Activated CD4-positive, alpha-beta T cell treated with anti-CD3 and anti-CD28 coated beads for 4 hours (primary cell): ENCODE measurements at places on chromosomes 3 and 15.

DNA sequence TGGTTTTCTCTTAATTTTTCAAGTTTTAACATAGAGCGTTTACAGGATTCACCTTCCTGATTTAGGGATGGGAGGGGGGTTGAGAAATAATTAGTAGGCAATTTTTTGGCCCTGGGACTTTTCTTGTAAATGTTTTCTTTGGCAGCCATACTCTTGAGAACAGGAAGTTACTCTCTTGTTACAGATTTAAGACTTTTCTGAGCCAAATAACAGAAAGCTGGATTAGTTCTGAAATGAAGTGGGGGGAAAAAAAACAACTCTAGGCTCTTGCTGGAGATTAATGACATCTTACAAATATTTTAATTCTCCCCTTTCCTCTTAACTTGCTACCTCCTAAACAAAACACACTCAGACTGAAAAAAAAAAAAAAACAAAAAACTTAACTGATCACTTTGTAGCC, 13.8 kb upstream of the POLR2M start:
- no peak for DNase-seq

GRCh38 chr3:1346386-1346785, 253.6 kb downstream of the CNTN6 start:
- no peak for DNase-seq

DNA sequence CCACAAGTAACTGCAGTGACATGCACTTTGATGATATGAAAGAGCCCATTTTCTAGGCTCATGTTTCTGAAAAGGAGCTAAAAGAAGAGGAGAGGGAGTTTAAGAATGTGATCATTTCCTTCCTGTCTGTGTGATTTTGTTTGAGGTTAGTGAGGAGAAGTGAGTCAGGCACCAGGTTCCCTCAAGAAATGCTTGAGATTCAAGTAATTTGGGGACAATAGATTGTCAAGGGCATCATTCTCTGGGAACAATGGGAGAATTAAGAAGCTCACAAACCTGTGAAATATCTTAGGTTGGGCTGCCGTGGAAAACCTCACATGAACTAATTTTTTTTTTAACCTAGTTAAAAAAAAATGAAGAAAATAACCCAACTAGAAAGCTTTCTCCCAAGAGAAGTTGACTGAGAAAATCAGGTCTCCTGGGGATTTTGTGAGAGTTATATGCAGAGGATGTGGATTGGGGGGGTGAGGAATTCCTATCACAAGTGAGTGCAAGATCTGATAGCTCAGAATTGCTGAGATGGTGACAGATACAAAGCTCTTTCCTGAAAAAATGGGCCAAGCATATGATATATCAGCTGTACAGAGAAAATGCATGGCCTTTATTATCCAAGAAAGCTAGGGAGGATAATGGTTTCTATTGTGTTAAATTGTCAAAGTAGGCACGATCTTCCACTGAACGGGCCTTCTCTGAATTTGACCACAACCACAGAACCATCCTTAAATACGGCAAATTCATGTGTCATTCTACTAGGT, 203.3 kb downstream of the FEZF2 start:
- DNase-seq: no peak

GRCh38 chr3:157116017-157116416, 43.9 kb downstream of the CCNL1 start:
- no peak for DNase-seq

DNA sequence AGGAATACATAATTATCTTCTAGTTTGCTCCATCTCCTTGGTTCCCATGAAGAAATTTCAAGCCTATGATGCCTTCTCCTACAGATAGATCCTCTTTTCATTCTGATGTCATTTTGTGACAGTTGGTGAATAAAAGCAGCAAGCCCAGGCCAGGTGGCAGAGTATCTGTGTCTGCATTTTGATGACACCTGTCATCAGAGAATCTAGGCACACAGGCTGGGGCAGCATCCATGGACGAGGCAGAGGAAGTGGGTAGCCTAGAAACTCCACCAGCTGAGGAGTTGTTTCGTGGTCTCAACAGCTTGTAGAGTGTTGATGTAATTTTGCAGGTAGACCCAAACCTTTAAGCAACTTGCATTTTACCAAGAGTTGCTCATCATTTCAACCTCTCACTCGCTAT, 269.8 kb downstream of the FEZF2 start:
- DNase-seq: no peak

DNA sequence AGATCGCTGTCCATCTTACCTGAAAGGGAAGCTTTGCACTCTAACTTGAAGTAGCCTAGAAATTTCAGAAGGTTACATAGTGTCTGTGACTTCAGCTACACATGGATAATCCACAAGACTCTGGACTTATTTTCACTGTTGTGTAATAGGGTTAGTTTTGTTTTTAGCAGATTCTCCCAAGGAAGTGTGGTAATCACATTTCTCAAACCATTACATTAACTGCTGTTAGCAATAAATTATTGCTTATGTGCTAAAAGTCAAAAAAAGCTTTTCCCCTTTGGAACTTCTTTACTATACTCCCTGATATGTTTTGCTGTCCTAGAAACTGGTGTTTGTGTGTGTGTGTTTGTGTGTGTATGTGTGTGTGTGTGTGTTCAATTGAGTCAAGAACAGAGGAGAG, 351.8 kb upstream of the TPRG1 start:
- DNase-seq: no peak

- no peak for DNase-seq
These were observed 102.0 kb upstream of the NUDT16 start for GRCh38 chr3:131279577-131279976.

DNA sequence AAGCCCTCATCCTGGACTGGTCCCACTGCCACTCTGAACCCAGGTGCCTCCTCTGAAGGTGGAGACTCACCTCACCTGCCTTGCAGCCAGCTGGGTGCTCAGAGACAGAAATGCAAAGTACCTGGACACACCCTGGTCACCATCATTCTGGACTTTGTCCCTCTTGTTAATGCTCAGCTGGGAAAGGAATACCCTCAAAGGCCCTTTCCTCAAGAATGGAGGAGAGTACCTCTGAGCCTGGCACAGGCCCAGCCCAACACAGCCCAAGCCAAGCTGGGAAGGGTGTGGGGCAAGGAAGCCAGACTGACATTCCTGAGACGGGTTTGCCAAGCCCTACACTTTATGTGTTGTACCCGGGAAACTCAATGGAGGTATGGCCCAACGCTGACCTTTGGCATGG, 983 bp upstream of the ALAS1 start:
- DNase-seq: no peak

GRCh38 chr15:65611888-65612615, 1.1 kb upstream of the INTS14 start:
- DNase-seq: no peak

DNA sequence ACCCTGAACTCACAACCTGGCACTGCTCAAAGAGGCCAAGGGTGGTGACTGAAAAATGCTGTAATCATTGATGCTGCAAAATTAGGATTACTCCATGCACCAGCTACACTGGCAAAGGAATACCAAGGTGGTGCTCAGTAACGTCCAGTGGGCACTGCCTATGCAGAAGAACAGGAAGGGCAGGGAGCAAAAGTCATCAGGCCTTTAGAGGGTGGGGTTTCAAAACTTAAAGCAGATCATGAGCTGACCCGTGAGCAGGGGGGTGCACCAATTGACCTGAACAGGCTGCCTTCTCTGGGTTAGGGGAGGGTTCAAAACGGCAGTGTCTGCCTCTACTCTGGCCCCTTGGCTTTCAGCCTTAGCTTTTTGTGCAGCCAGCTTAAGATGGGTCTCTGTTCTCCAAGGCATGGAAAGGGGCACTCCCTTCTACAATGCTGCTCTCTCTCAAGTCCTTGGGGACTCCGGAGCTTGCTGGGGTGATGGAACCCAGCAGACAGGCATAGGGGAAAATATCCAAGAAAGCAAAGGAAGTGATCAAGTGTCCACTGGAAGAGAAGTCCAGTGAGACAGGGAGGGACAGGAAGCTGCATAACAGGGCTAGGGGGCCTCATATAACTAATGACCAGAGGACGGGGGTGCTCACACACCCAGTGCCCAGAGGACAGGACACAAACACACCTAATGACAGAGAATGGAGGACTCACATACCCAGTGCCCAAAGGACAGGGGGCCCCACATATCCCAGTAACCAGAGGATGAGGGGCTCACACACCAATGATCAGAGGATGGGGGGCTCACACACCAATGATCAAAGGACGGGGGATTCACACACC, 11.4 kb downstream of the RAB6B start:
- no peak for DNase-seq

- no peak for DNase-seq
These were observed 1.9 kb downstream of the LEO1 start for GRCh38 chr15:51969728-51970127.

DNA sequence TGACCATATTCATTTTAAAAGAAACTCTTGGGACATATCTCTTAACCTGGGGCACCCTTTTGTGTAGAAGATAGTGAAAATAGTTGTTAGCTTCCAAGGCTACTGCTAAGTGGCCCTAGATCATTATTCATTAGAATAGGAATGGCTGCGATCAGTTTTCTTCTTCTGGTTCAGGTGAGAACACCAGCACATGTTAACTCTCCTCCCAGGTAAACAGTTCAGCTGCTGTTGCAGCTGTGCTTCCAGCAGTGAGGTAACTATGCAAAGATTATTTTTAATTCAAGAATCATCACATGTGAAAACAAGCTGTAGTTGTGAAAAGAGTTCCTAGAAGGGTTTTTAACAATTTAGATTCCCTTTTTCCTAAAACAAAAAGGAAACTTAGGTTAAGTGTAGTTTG, 43.3 kb downstream of the ZPLD1 start:
- no peak for DNase-seq

- no peak for DNase-seq
These were observed 101.4 kb upstream of the STT3B start for GRCh38 chr3:31431321-31431720.

DNA sequence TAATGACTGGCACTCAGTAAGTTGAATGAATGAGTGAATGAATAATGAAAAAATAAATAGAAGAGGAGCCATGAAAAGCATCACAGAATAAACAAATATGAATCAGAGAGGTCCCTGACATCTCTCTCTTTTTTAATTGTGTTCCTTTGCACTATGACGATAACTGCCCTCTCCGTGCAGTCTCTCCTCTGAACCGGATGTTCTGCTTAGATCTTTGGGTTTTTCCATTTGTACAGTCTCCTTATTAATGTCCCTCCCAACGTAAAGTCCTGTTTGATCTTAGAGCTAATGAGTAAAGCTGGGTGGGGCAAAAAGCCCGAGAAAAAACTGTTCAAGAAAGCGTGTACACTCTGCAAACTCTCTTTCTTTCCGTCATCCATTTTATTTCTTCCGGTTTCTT, 28.3 kb upstream of the BHLHE40 start:
- no peak for DNase-seq

DNA sequence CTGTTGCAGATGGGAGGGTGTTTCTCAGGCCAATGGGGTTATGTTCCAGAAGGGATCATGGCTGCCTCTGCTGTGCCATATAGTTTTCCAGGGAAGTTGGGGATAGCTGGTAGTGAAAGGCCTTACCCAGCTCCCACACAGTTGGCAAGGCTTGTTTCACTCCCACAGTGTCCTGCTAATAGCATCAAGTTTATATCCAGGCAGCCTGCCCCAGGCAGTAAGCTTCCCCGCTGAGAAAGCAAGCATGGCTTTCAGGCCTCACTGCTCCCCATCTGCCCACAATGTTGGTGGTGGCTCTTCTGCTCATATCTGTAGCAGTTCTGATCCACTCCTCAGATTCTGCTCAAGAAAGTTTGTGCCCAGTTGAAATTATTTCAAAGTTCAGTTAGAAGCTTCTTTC, 50.9 kb upstream of the DCBLD2 start:
- DNase-seq: no peak

- no peak for DNase-seq
These were observed 13.3 kb downstream of the NECTIN3 start for GRCh38 chr3:111084911-111085310.

GRCh38 chr3:52889901-52890300, 7.4 kb downstream of the STIMATE start:
- DNase-seq: no peak

- no peak for DNase-seq
These were observed 12.2 kb downstream of the PLA2G4D start for GRCh38 chr15:42082141-42082540.

DNA sequence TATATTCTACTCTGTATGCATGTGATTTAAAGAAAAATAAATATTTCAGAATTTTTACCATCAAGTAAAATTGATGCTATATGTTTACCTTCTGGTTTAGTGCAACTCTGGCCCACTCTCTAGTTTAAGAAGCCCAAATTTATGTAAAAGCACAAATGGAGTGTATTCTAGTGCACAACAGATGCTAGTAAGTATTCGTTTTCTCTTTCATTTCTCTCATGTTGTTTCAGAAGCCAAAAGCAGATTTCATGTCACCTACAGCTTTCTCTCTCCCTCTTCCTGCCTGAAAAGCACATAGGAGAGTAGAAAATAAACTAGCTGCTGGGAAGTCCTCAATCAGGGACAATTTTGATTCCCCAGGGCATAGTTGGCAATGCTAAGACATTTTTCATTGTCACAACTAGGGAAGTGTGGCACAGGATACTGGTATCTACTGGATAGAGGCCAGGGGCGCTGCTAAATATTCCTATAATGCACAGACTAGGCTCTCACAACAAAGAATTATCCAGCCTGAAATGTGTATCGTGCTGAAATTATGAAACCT, 147.4 kb upstream of the ARHGEF26 start:
- no peak for DNase-seq

GRCh38 chr3:112133626-112134334, 732 bp upstream of the GCSAM start:
- DNase-seq: no peak

DNA sequence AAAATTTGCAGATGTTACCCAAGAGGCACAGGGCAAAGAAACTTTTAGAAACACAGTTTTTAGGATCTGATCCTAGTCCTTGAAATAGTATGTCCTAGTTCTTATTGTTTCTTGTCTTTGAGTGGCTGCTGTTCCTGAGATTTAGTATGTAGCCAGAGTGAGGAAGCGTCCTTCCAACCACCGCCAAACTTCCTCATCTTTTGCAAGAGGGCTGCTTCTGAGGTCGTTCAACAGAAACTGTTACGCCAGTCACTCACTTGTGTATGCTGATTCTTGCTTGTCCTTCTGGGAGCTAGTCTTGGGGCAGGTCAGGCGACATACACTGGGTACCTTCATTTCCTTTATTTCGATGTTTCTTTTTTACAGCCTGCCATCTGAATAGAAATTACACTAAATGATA, 577.3 kb upstream of the ZNF717 start:
- no peak for DNase-seq

DNA sequence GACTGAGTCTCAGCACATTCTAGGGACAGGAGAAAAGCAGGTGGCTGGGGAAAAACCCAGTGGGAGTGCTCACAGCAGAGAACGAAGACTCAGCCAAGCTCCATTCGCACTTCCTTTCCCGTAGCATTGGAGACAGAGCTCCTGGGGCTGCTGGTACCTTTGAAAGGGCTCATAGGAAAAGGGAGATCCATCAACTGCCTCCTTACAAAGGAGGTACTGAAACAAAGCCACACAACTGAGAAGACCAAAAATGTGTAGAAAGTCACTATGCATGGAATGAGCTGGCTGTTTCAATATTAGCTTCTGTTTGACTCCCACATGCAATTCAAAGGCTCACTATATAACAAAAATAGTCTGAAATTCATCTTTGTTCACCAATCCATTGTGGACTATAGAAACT, 16.9 kb downstream of the STIMATE start:
- DNase-seq: no peak

DNA sequence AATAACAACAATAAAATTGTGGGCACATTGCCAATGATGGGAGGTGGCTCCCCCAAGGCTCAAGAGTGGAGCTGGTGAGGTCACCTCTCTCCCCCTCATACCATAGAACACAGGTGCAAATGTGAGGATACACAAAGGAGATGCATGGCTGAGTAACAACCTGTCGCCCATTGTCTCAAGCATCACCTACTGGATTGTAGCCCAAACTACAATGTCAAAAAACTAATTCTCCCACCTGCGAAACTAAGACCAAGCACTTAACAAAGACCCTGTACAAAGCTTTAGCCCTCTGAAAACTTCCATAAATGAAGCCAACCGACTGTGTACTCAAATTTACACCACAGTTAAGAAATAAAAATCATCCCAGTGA, 50.4 kb upstream of the IGSF11 start:
- no peak for DNase-seq
